Sigmoid colon (tissue), 7 donors: ENCODE measurements at places on chromosomes 2 and 18.

DNA sequence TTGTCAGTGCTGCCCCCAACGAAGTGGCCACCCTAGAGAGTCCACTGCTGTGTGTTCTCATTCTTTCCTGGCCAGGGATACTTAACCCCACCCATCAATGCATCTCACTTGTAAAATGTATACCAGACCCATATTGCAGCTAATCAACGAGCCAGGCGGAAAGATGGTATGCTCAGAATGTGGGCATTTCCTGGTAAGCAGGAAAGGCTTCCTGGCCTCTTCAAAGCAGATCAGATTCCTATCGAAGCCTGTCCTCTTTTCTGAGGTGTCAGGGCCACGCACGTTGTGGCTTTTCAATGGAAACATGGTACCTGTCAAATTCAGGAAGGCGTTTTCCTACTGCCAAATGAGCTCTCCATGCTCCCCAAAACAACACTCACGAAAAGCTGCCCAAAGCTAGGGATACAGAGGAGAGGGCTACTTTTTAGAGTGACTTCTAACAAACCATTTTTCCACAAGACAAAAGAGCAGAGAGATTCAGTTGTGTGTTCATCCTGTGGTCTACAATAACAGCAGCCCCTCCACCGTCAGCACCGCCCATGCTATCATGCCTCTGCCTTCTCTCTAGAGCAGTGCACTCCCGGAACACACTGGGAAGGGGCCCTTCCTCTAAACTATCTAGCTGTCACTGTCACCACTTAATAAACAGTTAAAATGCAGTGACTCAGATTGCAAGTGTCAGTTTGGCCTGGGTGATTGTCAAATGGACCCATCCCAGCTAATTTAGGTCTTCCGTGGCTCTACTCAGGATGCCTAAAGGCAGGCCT, 535.1 kb downstream of the RNF144A start:
- H3K4me3 ChIP-seq: no peak overlapping the region
- no peak overlapping the region for H3K27ac ChIP-seq
- no peaks in the 10 kb centered on the region for H3K27me3 ChIP-seq
- no peaks in the 10 kb centered on the region for H3K4me1 ChIP-seq

DNA sequence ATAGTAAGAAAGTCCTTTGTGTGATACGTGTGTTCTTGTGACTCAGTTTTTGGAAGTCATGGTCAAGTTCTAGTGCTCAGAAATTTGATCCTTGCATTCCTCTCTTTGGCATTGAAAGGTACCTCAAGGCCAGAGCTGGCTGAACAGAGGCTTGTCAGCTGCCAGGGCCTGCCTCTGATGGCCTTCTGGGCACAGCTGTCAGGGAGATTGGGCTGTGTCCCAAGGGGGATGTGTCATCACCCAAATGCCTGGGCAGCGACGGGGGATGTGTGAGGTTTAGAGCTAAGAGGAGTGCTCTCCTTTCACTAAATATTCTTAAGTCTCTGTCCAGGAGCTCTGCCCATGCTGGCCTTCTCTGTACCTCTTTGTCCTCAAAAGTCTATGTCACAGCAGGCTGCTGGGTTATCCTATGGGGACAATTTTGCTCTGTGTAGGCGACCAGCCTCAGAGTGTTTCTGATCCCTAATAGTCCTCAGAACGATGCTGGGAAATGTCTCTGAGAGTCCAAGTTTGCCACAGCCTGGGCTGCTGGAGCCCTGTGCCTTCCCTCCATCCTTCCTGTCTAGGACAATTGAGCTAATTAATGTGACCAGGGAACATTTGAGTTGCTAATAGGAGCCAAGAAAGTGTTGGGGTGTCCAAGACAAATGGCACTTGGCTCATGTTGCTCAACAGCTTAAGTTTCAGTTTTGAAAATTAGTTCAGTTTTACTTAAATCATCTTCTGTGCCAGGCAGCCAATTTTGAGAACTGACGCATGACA, 115.4 kb upstream of the ZNF521 start:
- no peaks in the 10 kb centered on the region for H3K27me3 ChIP-seq
- peaks cover 51% of the 10 kb centered on the region for H3K4me1 ChIP-seq
- DNase-seq: no peak
- no peak overlapping the region for H3K4me3 ChIP-seq
- H3K27ac ChIP-seq: no peak overlapping the region

DNA sequence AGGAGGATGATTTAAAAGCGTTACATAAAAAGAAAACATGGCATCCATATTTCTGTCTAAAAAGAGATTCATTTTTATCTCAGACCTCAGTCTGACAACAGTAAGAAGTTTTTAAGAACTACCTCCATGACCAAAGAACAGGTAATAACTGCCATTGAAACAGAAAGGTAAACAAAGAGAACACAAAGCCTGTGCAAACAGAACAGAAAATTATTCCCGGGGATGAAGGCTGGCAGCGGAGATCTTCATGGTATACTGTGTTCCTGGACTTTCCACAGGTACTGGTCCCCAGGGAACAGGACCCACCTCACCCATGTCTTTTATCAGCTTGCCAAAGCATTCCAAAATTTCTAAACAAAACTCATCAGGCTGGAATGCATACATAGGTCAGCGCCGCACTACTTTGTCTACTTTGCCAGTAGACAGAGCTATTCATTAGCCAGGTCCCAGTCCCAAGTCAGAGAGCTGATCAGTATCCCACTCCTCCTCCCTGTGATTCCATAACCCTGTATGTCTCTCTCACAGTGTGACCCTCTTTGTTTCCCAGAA, 277.3 kb downstream of the MBD2 start:
- no peak overlapping the region for H3K27ac ChIP-seq
- no peaks in the 10 kb centered on the region for H3K4me1 ChIP-seq
- no peak for DNase-seq
- H3K4me3 ChIP-seq: no peak overlapping the region
- H3K27me3 ChIP-seq: no peaks in the 10 kb centered on the region
- no peaks in the 10 kb centered on the region for H3K36me3 ChIP-seq

DNA sequence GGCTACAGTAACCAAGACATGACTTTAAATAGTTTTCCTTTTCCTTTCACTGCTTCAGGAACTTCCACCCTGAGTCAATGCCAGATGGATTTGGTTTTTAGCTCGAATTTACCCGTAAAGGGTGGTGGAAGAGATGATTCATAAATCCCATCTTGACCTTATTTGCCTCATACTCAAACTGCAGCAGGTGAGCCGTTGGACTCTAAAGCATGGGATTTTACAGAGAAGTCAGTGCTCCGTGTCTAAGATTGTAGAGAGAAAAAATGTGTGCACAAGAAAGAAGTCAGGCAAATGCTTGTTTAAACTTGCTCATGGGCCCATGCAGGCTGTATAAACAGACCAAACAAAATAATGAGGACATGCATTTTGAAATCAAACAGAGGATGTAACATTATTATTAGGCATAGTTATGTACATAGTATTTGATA, 369.7 kb upstream of the TRIB2 start:
- H3K4me1 ChIP-seq: no peaks in the 10 kb centered on the region
- DNase-seq: no peak
- no peaks in the 10 kb centered on the region for H3K36me3 ChIP-seq
- H3K27ac ChIP-seq: no peak overlapping the region
- H3K27me3 ChIP-seq: no peaks in the 10 kb centered on the region
